Renal cortex interstitium (tissue), 15 donors: ENCODE measurements at places on chromosomes 1 and 21.
A peak's percentile ranks its signal among the peaks of the same experiment; 100 is the strongest.

DNA sequence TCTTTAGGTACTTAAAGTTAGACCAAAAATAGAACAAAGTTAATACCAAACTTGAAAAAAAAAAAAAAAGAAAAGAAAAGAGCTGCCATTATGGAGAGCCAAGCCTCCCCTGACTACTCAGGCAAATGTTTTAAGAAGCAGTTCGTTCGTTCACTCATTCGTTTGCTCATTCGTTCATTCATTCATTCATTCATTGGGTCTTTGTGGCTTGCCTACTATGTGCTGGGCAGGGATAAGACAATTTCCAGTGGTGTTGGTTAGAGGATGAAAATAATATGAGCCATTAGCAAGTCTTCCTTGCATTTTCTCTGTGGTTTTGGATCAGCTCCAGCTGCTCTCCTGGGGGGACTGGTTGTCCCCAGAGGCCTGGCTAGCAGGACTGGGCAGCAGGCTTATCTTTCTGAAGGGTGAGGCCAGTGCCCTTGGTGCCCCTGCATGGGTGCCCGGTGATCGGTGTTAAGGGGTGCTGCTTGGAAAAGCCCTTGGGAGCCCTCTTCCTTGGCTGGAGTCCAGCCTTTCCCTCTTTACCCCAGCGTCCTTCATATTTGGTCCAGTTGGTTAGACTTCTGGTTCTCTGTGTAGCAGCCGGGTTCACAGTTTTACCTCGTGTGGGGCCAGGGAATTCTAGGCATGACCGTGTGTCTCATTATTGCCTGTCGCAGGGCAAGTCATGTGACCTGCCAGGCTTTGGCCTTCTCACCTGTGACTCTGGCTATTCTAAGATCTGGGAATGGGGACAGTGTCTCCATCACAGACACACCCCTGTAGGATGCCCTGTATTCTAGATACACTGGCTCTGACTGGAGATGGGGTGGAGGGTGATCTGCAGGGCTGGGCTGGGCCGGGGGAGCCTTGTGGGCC is 32.8 kb downstream of the LHX4 start:
- no peak for DNase-seq

DNA sequence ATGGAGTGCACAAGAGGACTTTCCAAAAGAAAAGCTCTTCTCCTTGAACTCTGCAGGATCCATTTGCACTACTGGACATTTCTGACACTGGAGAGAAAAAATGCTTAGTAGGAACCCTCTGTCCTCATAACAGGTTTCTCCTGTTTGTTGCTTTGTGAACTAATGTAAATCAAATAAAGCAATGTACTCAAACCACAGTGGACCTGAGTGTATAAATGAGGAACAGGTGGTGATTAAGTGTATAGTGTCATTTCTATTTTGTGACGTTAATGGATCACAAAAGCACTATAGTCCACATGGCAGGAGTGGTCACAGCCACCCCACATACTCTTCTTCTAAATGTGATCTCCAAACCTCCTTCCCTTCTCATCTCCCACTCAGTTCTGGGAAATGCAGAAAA is 268.4 kb upstream of the DUSP10 start:
- DNase-seq = no peak

- DNase-seq = no peak
These were observed 144.6 kb downstream of the CLIC6 start for GRCh38 chr21:34813266-34813894.

GRCh38 chr1:171530676-171531075 is 45.3 kb downstream of the PRRC2C start:
- DNase-seq = no peak

GRCh38 chr1:164602480-164603093 is 43.6 kb downstream of the PBX1 start:
- DNase-seq = peak; percentile 69
